ENCODE measurements at places on chromosomes 6 and 20.

- DNase-seq: no peak
These were observed 395.4 kb upstream of the SOX4 start for GRCh38 chr6:21198032-21198640.

- no peak for DNase-seq
These were observed 39.6 kb upstream of the AFDN start for GRCh38 chr6:167786853-167787675.

DNA sequence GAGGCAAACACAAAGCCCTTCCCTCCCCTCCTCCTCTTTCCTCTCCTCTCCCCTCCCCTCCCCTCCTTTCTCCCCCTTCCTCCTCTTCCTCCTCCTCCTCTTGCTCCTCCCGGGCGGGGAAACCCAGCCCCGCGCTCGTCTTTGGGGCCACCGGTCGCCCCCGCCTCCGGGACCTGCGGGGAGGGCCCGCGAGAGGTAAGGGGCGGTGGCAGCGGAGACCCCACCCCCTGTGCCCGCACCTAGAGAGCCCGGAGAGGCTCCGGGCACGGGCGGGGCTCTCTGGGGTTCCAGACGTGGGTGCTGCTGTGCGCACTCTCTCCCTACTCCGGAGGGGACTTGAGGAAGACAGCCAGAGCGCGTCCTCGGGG, at the start of gene RIN2:
TSS of gene RIN2 (plus strand) at position 126 of the 368 bp plus-strand sequence. CDS start 131,344 bp downstream, outside the sequence.
- DNase-seq: no peak

GRCh38 chr6:107129370-107129925, 14.1 kb upstream of the BEND3 start:
- DNase-seq: no peak

DNA sequence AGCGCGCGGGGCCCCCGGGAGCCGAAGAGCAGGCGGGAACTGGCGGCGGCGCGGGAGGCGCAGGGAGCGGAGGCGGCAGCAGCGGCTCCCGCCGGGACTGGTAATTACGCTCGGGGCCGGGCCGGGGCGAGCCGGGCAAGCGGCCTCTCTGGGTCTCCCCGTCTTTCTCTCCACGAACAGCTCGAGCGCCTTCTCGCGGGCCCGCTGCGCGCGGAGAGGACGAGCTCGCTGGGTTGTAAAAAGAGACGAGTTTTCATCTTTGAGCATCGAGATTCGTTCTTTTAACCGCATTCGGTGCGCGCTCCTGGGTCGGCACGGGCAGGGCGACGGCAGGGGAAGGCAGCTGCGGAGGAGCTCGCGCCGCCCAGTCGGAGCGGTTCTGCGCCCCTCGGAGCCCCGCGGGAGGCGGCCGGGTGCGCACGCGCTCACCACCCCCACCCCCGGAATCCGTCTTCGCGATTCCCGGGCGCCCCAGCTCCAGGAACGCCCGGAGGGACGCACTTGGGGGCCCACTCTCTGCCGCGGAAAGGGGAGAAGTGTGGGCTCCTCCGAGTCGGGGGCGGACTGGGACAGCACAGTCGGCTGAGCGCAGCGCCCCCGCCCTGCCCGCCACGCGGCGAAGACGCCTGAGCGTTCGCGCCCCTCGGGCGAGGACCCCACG, 38.0 kb downstream of the YTHDF1 start:
- peak; percentile 29 for DNase-seq

- no peak for DNase-seq
These were observed 99.7 kb downstream of the FAM50B start for GRCh38 chr6:3948866-3949265.

DNA sequence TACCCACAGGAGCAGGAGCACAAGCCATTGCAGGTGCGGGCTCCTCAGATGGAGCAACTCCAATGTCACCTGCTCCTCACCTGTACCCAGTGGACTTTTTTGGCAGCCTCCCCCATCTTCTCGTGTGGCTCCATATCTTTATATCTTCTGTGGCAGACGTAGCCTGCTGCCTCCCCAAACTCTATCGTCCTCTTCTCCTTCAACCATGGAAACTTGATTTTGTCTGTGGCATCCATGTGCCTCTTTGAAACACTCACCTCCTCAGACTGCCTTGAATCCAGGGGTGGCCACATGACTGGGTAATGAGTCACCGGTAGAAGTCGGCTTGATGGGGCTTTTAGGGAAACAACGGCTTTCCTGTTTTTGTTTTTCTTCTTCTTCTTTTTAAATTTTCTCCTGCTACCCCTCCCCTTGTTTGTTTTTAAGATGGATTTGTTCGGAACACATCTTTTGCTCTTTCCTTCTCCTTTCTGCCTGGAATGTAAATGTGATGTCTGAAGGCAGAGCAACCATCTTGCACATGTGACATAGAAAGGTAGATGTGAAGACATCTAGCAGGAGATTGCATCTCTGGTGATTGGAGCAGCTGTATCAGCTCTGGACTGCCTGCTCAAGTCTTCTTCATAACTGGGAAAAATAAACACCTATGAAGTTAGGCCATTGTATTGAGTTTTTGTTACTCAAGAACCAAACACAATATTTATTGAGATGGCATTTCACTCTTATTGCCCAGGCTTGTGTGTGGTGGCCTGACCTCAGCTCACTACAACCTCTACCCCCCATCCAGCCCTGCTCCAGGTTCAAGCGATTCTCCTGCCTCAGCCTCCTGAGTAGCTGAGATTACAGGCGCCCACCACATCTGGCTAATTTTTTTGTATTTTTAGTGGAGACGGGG, 69.9 kb upstream of the DDR1 start:
- peak; percentile 56 for DNase-seq
